ENCODE measurements at places on chromosomes 13 and 19.

DNA sequence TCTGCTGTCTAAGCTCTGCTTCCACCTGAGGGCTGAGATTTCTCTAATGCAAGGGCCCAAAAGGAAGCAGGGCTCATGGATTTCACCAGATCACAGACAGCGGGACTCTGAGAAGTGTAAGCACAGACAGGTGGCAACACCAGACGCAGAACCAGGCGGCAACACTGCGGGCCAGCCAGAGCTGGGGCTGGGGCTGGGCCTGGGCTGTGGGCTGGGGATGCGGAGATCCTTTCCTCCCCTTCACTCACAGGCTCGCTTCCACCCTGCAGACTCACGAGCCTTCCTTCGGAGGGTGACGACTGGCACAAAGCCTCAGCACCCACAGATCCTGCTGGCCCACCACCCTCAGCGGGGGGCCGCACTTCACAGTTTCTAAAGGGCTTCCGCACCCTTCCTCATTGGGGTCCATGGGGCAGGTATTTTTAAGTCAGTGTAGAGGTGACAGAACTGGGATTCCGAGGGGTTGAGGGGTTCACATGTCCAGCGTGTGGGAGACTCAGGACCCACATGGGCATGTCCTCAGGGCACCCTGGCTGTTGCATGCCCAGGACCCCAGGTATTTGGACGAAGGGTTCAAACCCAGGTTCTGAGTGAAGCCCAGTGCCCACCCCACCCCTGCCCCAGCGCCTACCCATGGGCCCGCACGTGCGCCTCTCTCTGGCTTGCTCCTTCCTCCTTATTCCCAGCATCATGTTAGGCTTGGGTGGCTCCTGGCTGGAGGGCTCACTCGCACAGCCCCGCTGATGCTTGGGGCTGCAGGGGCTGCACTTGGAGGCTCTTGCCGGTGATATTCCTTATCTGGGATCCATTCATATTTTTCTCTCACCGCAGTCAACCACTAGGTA lies 137.3 kb upstream of the GPR12 start:
- no peak overlapping the region for H3K27ac ChIP-seq
- no peak for DNase-seq

DNA sequence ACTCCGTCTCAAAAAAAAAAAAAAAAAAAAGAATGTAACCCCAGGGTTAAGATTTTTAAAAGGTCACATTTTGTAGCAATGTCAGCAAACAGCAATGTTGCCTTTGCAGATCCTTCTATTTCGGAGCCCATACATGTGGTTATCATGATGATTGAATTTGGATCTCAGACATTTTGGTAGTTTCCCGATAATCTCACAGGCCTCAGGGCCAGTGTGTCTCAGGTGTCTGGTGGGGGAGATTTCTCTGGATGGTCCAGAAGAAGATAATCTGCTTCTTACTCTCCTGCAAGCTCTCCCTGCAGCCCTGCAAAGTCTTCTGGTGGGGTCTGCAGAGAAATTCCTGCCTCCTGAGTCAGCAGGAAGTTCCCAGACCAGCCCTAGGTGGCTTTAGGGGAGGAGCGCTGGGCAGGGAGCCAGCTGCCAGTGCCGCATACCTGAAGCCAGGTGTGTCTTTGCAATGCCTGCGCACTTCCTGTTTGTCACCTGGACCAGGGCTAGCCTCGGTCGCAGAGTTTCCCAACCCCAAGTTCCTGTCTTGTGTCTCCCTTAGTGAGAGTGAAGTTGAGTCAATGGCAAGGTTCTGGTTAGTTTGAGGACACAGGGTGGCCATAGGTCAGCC lies 1.4 kb downstream of the SH2D3A start:
- no peaks in the 10 kb centered on the region for H3K27me3 ChIP-seq
- no peak overlapping the region for H3K4me3 ChIP-seq
- H3K4me1 ChIP-seq: no peaks in the 10 kb centered on the region
- H3K27ac ChIP-seq: no peak overlapping the region
- no peak for DNase-seq

GRCh38 chr19:1481224-1481892 lies 2.3 kb upstream of the C19orf25 start:
- no peak for DNase-seq
- H3K4me3 ChIP-seq: no peak overlapping the region
- H3K27me3 ChIP-seq: no peaks in the 10 kb centered on the region
- H3K27ac ChIP-seq: no peak overlapping the region
- no peaks in the 10 kb centered on the region for H3K4me1 ChIP-seq
- peaks cover 5% of the 10 kb centered on the region for H3K36me3 ChIP-seq

GRCh38 chr19:4930664-4931063 lies 21.4 kb downstream of the UHRF1 start:
- H3K27ac ChIP-seq: no peak overlapping the region
- peaks cover 4% of the 10 kb centered on the region for H3K4me1 ChIP-seq
- peaks cover 28% of the 10 kb centered on the region for H3K36me3 ChIP-seq
- H3K27me3 ChIP-seq: no peaks in the 10 kb centered on the region

DNA sequence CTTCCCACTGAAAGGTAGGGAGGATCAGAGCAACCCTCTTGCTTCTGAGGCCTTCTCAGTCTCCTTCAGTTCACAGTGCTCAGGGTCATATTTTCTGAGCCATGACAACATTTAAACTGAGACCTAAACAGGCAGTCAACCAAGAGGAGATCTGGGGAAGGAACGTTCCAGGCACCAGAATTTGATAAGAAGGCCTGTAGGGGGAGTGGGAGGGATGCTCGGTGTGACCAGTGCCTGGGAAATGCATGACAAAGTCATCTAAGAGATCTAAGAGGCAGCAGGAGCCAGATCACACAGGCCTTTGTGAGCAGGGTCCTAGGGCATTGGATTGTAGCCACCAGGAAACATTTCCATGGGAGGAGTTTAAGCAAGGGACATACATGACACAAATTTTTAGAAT lies 71.6 kb downstream of the SHISA2 start:
- H3K27me3 ChIP-seq: no peaks in the 10 kb centered on the region
- no peak overlapping the region for H3K27ac ChIP-seq

DNA sequence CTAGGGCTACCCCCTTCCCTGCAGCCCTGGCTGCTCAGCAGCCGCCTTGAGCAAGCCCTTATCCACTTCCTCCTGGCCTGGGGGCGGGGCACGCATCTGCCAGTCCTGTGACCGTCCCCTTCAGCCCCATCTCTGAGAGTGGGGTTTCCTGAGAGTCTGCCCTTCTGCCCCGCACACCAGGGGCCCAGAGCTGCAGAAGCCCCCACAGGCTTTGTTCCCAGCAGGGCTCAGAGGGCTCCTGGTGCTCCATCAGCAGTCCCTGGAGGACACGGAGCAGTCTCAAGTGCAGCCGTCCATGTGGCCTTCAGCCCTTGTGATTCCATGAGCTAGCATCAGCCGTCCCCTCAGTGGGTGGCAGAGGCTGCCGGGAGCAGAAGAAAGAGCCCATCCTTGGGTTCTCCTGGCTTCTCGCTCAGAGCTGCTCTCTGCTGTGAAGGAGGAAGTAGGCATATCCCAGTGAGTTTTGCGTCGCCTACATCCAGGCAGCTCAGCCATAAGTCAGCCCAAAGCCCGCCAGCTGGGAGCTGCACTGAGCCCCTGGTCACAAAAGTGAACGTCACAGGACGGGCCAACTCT lies 16.3 kb downstream of the MYO9B start:
- H3K36me3 ChIP-seq: peaks cover 17% of the 10 kb centered on the region
- no peaks in the 10 kb centered on the region for H3K27me3 ChIP-seq
- DNase-seq: no peak
- H3K27ac ChIP-seq: peak overlapping the region; percentile 41
- H3K4me3 ChIP-seq: no peak overlapping the region
